ENCODE measurements at places on chromosomes 3 and 15.

GRCh38 chr15:69058830-69059556 is 44.5 kb downstream of the NOX5 start:
- peak; percentile 93 for DNase-seq

GRCh38 chr3:94307588-94307987 is 244.7 kb downstream of the NSUN3 start:
- DNase-seq: no peak

- DNase-seq: no peak
These were observed 10.4 kb downstream of the KPNA4 start for GRCh38 chr3:160554980-160555379.

GRCh38 chr3:183492849-183493179 is 62.7 kb downstream of the KLHL6 start:
- no peak for DNase-seq

- no peak for DNase-seq
These were observed 84.0 kb upstream of the PXYLP1 start for GRCh38 chr3:141147657-141148056.

DNA sequence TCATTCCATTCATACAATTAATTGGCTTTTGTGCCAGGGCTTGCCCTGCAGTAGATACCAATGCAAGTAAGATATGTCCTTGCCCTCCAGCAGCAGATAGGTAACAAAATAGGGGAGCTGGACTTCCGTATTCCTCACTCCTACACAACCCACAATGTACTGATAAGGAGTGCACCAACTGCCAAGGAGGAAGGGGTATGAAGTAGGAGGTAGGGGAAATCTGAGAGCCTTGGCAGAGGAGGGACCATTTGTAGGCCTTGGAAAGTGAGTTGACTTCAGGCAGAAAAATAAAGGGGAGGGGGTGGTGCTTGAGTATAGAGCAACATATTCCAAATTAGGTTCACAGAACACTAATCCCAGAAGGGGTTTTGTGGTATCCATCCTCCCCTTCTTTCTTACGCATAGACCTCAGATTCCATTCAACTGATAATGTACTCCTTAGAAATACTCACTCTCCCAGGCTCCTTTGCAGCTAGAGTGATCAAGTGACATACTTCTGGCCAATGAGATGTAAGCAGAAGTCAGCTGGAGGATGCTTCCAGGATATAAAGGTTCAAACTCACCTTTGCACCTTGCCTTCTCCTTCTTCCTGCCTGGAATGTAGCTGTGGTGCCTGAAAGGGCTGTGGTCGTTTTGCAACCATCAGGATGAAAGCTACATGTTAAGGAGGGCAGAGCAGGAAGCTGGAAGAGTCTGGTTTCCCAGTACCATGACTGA is 127.1 kb upstream of the SMAD3 start:
- DNase-seq: no peak

- no peak for DNase-seq
These were observed 37.6 kb downstream of the CORO2B start for GRCh38 chr15:68616397-68616796.

DNA sequence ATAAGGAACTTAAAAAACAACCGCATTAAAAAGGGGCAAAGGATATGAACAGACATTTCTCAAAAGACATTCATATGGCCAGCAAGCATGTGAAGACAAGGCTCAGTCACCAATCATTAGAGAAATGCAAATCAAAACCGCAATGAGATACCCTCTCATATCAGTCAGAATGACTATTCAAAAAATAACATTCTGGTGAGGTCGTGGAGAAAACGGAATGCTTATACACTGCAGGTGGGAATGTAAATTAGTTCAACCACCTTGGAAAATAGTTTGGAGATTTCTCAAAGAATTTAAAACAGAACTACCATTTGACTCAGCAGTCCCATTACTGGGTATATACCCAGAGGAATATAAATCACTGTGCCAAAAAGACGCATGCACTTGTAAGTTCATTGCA is 496.6 kb upstream of the SGO1 start:
- DNase-seq: no peak

GRCh38 chr3:138940446-138940845 is 6.5 kb downstream of the FOXL2 start:
- DNase-seq: no peak

- no peak for DNase-seq
These were observed 11.5 kb downstream of the DISP2 start for GRCh38 chr15:40369474-40369869.

DNA sequence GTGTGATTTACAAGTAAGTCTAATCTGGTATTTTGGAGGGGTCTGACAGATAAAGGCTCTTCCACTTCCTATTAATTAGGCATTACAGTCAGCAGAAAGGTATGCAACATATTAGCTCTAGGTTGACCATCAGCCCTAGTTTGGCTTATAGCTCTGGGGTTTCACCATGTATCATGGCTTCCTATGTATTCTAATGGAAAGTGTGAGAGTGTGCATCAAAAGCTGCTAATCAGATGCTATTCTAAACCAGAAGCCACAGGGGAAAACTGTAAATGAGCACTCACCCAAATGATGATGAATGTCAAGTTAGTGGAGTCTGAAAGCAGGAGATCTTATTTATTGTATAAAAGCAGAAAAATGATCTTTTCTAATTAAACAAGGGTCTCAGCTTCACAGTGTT is 149.2 kb upstream of the MITF start:
- no peak for DNase-seq

DNA sequence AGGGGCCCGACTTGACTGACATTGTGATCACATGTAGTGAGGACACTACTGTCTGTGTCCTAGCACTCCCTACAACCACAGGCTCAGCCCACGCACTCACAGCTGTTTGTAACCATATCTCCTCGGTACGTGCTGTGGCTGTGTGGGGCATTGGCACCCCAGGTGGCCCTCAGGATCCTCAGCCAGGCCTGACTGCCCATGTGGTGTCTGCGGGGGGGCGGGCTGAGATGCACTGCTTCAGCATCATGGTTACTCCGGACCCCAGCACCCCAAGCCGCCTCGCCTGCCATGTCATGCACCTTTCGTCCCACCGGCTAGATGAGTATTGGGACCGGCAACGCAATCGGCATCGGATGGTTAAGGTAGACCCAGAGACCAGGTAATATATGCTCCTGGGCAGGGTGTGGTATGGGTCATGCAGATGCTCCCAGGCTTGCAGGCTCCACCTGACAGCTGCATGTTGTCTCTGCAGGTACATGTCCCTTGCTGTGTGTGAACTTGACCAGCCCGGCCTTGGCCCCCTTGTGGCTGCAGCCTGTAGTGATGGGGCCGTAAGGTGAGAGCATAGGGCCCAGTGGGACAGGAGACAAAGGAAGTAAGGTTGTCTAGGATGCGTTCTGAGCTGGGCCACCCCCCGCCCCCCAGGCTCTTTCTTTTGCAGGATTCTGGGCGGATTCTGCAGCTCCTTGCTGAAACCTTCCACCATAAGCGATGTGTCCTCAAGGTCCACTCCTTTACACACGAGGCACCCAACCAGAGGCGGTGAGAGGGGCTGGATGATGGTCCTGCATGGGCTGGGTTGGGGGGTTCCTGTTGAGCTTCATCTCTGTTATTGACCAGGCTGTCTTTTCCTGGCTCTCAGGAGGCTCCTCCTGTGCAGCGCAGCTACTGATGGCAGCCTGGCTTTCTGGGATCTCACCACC is 4.4 kb downstream of the DALRD3 start:
- peak; percentile 42 for DNase-seq

DNA sequence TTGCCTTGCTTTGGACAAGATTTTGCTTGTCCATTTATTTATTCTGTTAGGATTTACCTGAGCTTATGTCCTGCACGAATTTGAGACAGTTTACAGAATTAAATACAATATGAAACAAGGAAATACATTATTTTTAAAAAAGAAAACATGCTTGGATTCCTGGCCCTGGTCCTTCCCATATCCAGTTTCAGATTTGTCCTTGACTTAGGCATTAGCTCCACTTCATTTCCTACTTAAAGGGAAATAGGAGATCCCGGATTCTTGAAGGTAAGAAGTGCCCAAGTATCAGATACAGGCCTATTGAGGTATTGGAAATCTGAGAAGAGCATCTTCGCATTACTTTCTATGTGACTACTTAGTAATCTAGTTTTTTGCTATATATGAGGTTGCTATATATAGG is 672.0 kb downstream of the SI start:
- no peak for DNase-seq

- no peak for DNase-seq
These were observed 33.0 kb upstream of the VILL start for GRCh38 chr3:37957539-37957936.

GRCh38 chr3:17469520-17469919 is 272.9 kb downstream of the TBC1D5 start:
- DNase-seq: no peak

- peak; percentile 70 for DNase-seq
These were observed 3.7 kb upstream of the CPA3 start for GRCh38 chr3:148861277-148861869.

- no peak for DNase-seq
These were observed 12.1 kb upstream of the LOXL1 start for GRCh38 chr15:73914145-73914544.

DNA sequence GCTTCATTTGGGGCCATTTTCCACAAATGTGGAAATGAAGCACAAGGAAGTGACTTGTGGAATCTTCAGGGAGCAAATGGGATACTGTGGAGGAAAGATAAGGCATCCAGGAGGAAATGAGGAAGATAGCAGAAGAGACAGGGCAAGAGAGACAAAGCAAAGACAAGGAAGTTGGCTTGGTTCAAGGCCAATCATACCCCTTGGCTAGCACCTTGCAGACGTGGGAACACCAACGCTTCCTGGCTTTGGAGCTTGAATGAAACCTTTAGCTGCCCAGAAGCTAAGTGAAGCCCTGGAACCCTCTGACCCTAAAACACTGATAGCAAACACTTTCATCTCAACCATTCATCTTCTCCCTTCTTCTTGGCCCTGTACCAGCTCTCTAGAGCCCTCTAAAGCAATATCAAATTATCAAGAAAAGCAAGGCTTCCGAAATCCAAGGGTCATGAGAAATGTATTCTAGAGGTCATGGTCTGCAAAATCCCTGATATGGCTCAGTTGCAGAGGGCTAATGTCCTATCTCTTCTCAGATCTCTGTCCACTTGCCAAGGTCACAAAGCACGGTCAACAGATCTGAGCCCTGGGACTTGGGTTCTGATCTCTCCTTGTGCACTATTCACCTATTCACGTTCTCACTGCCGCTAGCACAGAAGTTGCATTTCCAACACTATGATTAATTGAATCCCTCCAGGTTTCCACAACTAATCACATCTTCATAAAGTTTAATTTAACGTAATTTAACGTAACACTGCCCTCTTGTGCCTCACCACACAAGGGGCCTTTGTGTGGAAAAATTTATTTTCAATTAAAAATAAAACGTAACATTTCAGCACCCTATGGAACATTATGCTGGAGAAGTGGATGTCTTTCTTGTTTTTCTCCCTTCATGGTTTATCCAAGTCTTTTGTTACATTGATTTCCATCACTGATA is 557.6 kb upstream of the ADAMTS9 start:
- DNase-seq: no peak

DNA sequence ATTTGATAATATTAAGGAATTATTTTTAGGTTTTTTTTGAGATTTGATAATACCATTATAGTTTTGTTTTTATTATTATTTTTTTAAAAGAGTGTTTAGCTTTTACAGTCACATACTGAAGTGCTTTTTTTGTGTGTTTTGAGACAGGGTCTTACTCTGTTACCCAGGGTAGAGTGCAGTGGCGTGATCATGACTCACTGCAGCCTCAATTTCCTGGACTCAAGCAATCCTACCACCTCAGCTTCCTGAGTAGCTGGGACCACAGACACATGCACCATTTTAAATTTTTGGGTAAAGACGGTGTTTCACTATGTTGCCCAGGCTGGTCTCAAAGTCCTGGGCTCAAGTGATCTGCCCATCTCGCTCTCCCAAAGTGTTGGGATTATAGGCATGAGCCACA is 73.0 kb downstream of the SUMF1 start:
- DNase-seq: no peak

DNA sequence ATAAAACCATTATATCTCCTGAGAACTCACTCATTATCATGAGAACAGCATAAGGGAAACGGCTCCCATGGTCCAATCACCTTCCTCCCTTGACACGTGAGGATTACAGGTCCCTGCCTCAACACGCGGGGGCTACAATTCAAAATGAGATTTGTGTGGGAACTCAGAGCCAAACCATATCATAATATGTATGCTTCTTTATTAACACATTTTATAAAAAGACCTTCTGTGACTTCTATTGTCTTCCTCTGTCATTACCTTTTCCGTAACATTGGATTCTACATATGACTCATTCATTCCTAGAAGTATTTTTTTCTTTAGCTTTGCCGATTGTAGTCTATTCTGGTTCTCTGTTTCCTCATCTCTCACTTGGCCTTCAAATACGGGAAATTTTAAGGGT is 267.2 kb upstream of the ROBO1 start:
- no peak for DNase-seq

- peak; percentile 57 for DNase-seq
These were observed 49.7 kb upstream of the UTS2B start for GRCh38 chr3:191380001-191380400.

- no peak for DNase-seq
These were observed 299.1 kb upstream of the TRIM42 start for GRCh38 chr3:140378571-140379340.

- DNase-seq: no peak
These were observed 85.6 kb upstream of the DNAJC19 start for GRCh38 chr3:181075098-181075497.

DNA sequence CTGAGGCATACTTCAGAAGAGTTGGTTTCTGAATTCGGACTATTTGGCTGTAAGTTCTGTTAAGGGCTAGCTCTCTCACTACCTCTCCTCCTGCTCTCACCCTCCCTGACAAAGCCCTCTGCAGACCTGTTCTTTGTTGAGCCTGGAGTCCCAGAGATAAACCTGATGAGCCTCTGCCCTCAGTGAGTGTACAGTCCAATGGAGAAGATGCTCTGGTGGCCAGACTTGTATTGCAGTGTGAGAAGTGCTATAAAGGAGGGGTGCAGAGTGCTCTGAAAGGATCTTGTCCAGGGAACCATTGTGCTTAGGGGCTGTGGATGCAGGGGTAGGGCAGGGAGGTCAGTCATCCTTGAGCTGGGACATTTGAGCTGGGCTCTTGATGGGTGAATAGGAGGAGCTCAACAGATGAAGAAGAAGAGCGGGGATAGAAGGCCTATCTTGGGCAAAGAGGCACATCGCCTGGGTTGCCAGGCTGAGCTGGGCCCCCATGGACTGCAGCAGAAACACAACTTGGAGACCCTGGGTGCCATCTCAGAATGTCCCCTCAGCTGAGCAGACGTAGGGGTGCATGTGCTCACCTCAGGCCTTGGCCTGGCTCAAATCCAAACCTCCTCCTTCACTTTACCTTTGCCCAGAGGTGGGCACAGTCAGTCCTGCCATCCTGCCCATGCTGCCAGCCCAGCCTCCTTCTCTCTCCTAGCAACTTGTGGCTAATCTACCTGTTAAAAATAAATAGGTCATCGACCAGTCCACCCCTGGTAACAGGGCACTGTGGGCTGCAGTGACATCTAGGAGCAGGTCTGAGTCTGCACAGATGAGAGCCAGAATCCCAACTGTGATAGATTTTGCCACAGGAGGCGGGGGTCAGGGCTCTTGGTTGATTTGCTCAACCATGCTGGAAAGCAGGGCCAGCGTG is 3.3 kb downstream of the CAND2 start:
- no peak for DNase-seq

- no peak for DNase-seq
These were observed 9.2 kb upstream of the EIF2B5 start for GRCh38 chr3:184126006-184126405.

- no peak for DNase-seq
These were observed 52.5 kb upstream of the CORO2B start for GRCh38 chr15:68526269-68526668.

Data from cardiac muscle cell (in vitro differentiated cells and primary cell).